ENCODE measurements at places on chromosomes 7 and 10.

DNA sequence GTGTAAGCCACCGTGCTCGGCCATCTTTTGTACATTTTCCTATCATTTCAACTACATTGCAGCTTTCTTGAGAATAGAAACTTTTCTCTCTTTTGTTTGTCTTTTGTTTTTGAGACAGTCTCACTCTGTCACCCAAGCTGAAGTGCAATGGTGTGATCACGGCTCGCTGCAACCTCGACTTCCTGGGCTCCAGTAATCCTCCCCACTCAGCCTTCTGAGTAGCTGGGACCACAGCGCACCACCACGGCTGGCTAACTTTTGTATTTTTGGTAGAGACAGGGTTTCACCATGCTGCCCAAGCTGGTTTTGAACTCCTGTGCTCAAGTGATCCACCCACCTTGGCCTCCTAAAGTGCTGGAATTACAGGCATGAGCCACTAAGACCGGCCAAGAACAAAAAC, 31.3 kb upstream of the DAGLB start:
- no peak for DNase-seq

DNA sequence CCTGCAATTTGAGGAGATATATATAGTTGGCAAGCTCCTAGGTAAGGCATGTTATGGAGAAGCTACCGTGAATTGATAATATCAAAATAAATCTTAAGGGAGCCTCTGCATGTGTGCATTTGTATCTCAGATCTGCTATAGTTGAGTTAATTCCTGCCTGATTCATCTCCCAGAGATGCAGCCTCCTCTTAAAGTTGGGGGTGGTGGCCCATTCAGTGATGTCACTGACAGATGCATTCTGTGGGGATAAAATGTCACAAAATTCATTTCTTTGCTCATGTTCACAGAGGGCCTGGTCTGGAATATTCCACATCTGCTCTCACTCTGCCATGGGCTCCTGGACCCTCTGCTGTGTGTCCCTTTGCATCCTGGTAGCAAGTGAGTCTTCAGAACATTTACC, 185.8 kb upstream of the PRSS1 start:
- no peak for DNase-seq

DNA sequence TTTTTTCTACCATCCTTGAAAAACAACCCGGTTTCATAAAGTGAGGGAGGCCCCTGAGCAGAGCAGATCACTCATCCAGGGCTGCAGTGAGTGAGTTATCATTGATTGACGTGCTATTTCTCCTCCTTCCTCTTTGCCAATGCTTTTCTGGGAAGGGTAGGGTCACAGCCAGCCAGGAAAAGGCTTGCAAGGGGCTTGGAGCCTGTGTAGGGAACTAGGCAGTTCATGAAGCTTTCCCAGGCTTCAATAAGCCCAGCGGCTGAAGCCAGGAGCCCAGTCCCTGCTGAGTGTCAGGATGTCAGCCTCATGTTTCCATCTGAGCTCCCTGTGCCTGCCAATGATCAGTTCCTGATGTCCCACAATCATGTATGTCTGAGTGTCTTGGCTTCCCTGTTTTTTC, 584.7 kb downstream of the GALNT17 start:
- no peak for DNase-seq

DNA sequence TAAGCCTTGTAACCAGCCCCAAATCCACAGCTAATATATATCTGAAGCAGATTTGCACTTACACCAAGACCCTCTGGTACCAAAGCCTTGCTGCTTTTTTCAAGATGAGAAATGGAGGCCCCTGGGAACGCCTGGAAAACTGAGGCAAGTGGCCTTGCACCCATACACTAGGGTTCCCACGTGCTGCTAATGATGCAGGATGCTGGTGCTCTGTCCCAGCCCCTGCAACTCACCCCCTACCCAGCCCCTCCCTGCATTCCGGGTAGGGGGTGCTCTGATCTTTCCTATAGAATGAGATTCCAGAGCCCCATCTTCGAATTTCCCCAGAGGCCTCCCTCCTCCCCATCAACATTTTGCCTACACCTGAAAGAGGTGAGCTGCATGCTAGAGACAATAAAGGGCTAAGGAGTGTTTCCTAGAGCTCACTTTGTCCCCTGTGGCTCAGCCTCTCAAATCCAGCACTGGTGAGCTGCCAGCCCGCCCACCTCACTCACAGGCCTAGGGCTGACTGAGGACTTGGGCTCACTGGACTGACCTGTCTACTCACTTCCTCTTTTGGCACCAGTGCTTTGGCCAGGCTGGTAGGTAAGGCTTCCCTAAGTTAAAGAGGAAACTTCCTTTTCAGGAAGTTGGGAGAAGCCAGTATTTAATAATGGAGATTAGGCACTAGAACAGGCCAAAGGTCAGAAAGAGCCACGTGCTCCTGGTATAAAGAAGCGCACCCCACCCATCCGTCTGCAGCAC, 9.8 kb downstream of the RBP4 start:
- no peak for DNase-seq

DNA sequence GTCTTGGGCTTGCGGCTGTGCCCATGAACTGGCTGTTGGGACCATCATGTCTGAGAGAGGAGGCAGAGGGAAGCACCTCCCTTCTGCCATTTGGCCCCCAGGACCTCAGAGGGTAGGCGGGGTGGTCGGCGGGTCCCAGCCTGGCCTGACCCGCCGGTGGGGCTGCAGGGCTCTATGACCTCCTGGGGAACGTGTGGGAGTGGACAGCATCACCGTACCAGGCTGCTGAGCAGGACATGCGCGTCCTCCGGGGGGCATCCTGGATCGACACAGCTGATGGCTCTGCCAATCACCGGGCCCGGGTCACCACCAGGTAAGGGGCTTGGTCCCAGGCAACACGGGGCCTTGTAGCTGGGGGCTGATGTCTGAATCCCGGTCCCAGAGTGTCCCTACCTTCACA, 14.1 kb downstream of the SUMF2 start:
- DNase-seq: no peak

DNA sequence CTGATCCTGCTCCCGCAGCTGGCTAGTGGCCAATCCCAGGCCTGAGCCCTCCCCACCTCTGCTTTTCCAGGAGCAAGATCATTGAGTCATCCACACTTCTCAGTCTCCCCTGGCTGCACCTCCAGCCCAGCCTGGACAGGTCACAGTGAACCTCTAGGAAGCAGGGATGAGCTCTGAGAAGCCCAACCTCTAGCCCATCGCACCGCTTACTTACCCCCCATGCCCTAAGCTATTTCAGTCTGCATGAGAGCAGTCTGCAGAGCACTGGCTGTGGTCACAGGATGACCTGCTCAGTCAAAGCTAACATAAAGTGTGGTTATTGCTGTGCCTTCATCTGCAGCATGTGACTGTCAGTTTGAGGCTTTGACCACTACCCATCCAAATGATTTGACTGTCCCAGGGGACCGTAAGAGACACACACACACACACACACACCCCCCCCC, 129.2 kb downstream of the SORBS1 start:
- no peak for DNase-seq

DNA sequence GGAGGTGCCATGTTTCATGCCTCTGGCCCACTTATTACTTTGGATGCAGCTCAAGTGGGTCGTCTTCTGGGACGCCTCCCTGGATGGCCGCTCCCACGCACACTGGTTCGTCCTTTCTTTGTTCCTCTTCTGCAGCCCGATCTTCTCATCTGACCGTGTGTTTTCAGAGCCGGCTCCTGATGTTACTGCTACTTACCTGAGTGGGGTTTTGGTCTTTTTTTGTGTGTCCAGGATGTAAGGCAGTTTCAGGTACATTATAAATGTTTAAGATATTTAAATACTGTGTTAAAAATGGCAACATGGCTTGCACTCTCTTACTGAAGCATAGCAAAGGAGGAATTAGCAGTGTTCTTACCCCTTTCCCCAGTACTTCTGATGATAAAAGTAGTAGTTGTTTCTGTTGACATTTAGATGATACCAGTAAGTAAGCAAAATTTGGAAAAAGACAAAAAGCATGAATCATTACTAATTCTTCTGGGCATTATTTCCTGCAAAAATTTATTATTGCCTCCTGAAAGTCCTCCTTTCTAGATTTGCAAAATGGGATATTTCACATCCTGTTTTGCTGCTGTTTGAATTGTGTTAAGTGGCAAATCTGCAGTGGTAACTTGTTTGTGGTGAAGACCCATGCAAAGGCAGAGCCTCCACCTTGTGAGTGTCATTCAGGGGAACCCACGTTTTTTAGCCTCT, 59.4 kb downstream of the SHH start:
- DNase-seq: no peak

- no peak for DNase-seq
These were observed 35.0 kb downstream of the AUTS2 start for GRCh38 chr7:69633122-69633831.

GRCh38 chr7:65923316-65923715, 50.4 kb downstream of the VKORC1L1 start:
- DNase-seq: no peak

DNA sequence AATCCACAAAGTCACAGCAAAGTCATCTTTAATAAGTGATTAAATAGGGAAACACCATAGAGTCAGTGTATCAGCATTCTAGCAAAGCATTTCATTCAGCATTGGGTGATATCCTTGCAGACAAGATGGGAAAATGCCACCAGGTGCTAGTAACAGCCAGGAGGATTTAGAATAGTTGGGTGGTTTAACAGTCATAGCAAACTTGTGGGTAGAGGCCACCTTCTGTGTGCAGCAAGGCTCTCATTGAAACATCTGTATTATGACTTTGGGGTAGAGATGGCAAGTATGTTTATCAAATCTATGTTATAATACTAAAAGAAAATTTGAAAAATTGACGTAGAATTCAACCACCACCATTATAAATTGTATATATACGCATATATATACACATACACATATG, 26.4 kb upstream of the ADO start:
- no peak for DNase-seq

DNA sequence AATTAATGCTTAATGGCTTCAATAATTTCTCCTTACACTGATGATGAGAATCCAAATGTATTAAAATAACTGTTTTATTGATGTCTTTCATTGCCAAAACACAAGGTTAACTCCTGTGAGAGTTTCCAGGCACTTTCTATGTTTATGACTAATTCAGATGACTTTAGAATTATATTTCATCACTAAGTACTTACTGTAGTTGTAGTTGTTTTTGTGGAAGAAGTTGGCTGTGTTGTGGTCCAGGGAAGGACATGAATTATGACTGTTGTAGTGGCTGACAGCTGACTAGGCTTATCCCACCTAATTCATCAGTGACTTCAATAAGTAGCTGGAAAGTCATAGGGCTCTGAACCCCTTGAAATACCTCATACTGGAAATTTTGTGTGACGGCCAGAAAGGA, 254.8 kb downstream of the HGF start:
- DNase-seq: no peak

- DNase-seq: no peak
These were observed 743 bp upstream of the ZCCHC24 start for GRCh38 chr10:79445977-79446757.

- no peak for DNase-seq
These were observed 35.9 kb upstream of the TSPAN33 start for GRCh38 chr7:129108581-129108980.

- no peak for DNase-seq
These were observed at the start of gene HOXA11 for GRCh38 chr7:27185013-27185853. Gene HOXA11 (minus strand): TSS chr7:27185232. CDS start chr7:27185144, 88 bp downstream.

DNA sequence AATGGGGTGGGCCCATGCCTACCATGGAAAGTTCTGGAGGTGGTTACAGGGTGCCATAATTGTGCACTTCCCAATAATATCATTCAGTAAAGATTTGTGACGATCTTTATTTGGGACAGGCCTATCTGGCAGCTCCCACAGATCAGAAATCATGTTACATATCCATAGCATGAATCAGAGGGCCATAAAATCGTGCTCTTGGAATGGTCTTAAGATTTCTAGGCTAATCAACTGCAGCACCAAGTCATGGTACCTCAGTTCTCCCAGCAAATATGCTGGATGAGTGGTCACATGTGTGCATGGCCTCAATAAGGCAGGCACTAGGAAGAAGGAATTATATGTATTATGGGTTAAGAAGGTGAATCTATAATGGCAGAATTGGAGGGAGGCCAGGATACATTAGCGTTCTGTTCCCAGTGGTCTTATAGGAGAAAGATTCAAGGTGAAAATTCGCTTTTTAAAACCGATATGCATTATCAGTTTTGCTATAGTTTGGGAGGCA, 134.7 kb downstream of the NRP1 start:
- no peak for DNase-seq

DNA sequence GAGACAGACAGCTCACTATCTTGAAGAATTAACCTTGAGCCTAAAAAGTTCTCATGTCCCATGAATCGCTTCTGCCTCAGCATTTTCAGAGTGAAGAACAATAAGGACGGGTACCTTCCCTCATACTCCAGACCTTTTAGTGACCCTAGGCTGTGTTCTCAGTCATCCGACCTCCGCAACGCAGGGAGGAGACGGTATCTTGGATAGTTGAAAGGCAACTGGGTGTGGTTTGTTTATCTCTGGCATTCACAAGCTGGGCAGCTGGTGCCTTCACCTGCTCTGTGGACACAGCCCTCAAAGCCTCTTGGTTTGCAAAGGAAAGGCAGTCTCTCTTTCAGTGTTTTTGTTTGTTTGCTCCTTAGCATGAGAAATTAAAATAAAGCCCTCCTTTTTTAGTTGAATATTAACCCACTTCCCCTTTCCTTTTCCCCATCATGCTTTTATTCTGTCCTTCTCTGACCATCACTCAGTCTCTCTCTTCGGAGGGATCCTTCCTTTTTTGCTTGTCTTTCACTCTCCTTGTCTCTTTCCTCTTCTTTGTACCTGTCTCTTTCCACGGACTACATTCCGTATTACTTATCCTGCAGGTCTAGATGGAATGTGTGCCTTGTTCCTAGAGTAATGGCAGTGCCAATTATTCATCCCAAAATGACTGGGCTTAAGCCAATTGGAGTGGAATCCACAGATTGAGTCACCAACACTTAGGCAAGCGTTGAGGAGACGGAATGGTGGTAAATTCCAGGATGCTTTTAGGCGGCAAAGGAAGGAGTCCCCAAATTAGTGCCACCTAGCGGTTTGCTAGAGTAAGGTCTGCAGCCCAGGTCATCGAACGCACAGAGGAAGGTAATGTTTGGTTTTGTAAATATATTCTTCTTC, 45.8 kb downstream of the PRR15 start:
- DNase-seq: no peak

GRCh38 chr7:65846008-65846570, 26.8 kb upstream of the VKORC1L1 start:
- no peak for DNase-seq

- no peak for DNase-seq
These were observed 163.3 kb downstream of the CPED1 start for GRCh38 chr7:121151774-121152221.

DNA sequence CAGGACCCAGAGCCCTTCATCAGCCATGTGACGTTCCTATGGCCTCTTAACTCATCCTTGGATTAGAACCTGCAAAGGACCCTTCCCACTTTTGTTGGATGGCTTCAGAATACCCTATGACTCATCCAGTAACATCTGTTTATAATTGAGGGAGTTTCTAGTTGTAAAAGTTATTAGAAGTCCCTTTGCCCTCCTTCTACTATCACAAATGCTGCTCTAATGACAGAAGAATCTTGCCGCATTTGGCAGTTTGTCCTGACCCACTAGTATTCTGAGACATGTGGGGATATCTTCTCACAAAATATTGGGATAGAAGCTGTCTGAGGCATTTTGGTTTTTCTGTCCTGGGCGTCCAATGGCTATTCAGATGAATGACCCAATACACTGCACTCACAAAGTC, 251.8 kb upstream of the TMEM72 start:
- no peak for DNase-seq

- DNase-seq: no peak
These were observed 114.2 kb downstream of the EGFR start for GRCh38 chr7:55132890-55133551.
